GM12891 (cell line): ENCODE measurements at places on chromosomes 2 and 18.

DNA sequence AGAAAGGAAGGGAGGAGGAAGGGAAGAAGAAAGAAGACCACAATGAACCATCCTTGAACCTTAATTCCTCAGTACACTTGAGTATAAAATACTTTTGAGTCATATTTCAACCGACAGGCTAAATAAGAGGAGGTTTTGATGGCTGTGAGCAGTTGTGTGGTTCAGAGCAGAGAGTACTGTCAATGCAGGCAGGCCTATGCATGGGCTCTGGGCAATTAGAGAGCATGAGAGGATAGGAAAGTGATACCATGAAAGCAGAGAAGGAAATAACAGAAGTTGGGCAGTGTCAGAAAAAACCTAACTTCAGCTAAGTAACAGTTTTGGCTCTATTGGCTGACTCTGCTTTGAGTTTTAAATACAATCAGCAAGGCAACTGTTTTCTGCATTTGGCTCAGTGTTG, 123.6 kb upstream of the STK17B start:
- DNase-seq: no peak

DNA sequence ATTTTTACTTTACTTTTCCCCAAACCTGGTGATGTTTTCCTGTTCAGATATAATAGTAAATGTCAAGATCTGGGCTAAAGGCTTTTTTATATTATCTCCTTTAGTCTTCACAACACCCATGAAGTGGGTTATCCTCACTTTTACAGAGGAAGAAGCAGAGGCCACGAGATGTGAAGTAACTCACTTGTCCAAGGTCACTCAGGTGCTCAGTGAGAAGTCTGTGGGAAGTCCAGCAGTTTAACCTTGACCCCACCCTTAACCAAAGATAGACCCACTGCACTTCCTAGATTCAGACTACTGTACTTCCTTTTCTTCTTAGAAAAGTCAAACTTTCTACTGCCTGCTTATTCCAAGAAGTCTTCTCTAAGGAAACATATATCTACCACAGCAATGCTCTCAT, 56.3 kb upstream of the STAT1 start:
- no peak for DNase-seq

DNA sequence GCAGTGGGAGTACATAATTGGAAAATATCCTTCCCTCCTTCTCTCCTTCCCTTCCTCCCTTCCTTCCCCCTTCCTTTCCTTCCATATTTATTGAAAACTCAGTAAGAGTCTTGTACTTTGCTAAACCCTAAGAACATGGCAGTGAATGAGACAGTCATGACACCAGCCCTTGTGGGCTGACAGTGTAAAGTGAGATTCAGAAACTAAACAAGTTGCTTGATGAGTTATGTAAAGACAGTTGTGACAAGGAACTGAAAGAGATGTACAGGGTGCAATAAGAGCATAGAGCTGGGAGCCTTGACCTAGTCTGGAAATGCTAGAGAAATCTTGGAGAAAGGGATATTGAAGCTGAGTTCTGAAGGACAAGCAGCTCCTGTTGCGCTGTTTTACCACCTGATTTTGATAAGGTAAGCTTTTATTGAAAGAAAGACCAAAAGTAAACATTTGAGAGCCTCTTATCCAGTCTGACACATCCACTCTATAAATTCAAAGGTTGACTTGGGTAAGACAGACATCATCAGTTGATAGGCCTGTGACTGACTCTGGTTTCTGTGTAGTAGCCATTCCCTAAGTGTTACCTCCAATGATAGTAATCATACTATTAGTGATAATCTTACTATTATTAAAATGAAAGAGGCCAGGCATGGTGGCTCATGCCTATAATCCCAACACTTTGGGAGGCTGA, 66.5 kb upstream of the SKOR2 start:
- no peak for DNase-seq

DNA sequence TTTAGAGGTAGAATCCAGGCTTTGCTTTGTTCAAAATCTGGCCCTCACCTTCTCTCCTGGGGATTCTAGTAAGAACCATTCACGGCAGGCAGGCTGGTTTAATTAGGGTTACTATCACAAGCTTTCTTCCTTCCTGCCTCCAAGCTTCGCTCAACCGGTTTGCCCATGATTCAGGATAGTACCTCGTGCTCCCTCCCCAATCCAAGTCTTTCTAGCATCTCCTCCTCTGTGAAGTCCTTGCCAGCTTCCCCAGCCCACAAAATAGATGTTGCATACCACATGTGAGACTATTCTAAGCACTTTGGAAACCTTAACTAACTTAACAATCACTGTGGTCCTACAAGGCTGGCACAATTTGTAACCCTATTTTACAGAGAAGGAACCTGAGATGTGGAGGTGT, 135.1 kb downstream of the SOCS6 start:
- no peak for DNase-seq

- no peak for DNase-seq
Observed at GRCh38 chr18:33495278-33495677, 54.8 kb upstream of the CCDC178 start.
